ENCODE measurements at places on chromosomes 7 and 10.

DNA sequence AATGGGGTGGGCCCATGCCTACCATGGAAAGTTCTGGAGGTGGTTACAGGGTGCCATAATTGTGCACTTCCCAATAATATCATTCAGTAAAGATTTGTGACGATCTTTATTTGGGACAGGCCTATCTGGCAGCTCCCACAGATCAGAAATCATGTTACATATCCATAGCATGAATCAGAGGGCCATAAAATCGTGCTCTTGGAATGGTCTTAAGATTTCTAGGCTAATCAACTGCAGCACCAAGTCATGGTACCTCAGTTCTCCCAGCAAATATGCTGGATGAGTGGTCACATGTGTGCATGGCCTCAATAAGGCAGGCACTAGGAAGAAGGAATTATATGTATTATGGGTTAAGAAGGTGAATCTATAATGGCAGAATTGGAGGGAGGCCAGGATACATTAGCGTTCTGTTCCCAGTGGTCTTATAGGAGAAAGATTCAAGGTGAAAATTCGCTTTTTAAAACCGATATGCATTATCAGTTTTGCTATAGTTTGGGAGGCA lies 134.7 kb downstream of the NRP1 start:
- DNase-seq, result no peak

DNA sequence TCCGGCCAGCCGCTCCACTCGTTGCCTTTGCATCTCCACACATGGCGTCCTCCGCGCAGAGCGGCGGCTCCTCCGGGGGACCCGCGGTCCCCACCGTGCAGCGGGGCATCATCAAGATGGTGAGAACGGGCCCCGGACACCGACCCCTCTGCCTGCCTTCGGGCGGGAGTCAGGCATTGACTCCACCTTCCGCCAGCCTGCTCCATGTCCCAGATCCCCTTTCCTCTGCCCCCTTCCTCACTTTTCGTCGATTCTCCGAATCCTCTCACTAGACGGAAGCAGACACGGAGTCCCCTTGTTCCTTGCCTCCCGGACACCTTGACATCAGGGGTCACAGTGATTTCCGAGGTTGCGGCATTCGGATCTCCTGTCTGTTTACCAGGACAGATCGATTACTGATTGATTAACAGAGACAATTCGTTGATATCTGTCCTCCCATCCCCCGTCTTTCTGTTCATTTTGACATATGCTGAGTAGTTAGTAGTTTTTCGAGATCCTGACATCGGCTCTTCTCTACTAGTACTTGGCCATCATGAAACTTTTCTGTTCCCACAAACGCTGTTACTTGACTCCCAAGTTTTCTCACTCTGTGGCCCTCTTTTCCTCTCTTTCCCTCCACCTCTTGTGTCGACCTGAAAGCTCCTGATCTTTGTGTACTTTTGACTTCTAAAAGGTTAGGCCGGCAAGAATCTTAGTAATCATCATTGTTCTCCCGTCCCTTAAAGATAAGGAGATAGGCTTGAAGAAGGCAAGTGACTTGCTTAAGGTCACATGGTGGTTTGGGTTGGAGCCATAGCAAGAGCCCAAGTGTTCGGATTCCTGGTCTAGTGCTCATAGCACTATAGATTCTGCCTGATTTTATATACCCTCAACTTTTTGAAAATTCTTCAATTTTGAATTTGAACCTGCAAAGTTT lies 597 bp downstream of the SND1 start:
- DNase-seq, result no peak

- no peak for DNase-seq
Measured at GRCh38 chr7:119482209-119482608, 790.8 kb upstream of the KCND2 start.

DNA sequence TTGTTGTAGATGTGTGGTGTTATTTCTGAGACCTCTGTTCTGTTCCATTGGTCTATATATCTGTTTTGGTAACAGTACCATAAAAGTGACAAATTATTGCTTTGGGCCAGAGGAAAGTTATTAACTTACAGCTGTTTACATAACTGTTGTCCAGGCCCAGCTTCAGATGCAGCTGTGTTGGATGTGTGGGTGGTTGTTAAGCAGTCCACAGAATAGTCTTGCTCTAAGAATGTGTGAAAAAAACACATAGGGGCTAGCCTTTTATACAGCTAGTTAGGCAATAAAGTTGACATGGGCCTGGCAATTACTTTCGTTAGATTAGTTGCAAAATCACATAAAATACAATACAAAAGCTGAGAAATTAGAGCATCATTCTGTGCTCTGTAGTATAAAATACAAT lies 31.9 kb downstream of the DLD start:
- no peak for DNase-seq

DNA sequence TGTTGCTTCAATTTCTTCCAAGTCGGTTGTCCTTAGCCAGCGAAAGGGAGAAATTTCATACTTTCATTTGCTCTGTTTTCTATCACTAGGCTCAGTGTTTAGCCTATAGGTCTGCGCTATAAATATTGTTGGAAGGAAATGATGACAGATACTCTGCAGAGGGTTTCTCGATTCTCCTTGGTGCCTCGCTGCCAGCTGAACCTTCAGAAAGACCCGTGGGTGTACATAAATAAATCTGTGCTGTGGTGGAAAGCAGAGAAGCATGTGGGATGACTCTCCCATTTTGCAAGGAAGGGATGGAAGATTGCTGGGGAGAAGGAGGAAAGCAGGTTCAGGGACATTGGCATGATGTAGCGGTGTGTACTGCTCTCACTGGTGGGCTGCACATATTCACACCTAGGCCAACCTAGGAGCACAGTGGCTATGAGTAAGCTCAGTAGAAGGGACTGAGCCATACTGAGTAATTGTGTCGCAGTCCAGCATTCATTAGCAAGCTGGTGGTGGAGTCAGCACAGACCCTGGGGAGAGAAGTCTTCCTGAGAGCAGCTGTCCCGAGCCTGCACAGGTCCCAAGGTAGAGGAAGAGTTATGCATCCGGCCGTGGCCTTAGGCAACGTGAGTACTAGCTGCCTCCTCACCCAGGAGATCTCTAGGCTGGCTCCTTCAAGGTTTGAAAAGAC lies 50.5 kb downstream of the PNLIPRP3 start:
- no peak for DNase-seq

DNA sequence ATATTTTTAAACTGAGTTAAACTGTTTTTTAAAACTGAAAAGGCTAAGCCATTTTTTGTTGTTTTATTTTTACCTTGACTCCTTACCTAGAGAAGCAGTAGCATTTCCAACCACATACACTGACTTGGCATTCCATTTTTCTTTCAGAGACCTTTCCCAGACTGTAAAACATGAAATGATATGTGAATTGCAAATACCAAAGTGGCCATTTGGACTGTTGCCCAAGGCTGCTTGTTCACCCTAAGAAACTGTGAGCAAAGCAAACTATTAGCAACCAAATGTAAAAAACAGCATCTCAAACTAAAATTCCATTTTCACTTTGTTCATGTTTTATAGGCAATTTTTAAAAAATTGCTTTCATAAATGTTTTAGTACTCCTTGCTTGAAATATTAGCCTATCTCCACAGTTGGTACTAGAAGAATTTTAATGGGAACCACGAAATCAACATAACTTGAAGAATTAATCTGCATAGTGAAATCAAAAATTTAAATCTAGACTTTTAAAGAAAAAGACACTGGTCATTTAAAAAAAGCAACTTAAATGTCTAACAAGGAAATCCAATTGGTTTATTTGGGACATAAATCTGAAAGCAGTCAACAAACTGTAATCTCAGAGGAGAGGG lies 10.8 kb downstream of the UROS start:
- DNase-seq, result no peak

DNA sequence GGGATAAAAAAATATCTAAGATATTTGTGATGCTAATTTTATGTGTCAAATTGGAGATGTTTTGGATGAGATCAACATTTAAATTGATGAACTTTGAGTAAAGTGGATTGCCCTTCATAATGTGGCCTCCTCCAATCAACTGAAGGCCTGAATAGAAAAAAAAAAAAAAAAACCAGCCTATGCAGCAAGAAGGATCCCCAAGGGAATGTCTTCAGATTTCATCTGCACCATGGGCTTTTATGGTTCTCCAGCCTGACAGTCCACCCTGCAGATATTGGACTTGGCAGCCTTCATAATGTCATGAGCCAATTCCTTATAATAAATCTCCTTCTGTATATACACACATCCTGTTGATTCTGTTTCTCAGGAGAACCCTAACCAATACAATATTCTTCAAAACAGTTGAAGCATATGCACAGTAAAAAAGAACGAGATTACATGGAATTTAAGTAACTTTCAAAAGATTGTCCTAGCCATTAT lies 316.9 kb upstream of the PLXDC2 start:
- no peak for DNase-seq

DNA sequence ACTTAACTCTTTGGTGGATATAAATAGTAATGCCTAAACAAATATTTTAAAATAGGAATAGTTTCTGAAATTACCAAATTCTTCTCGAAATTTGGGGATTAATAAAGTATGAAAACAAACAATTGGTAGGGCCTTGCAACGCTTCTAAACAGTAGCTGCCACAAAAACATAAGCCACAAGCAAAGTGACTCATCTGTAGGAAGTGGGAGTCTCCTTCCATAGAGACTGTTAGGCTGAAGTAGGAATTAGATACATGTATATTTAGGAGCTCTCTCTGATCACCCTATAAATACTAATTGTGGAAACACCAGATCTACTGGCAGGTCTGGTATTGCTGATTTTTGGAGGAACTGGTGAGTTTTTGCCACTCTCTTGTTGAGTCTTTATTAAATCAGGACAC lies 5.7 kb upstream of the LMOD2 start:
- DNase-seq, result no peak

GRCh38 chr10:3757638-3758490 lies 27.1 kb downstream of the KLF6 start:
- DNase-seq, result no peak

GRCh38 chr7:2607923-2608904 lies 23.6 kb upstream of the TTYH3 start:
- DNase-seq, result no peak

DNA sequence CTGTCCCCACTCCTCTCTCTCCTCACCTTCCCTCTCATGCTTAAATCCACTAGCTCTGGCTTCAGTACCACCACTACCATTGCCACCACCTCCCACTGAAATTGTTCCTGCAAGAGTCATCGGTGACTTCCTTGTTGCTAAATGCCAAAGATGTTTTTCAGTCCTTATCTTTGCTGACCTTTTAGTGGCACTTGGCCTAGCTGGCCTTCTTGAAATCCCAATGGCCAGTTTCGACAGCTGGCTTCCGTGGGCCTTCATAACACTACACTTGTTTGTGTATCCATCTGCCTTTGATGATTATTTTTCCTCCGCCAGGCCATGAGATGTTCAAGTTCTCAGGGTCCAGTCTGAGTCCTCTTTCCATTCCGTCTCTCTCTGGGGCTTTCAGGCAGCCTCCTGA lies 118.2 kb upstream of the NANOS1 start:
- DNase-seq, result no peak

DNA sequence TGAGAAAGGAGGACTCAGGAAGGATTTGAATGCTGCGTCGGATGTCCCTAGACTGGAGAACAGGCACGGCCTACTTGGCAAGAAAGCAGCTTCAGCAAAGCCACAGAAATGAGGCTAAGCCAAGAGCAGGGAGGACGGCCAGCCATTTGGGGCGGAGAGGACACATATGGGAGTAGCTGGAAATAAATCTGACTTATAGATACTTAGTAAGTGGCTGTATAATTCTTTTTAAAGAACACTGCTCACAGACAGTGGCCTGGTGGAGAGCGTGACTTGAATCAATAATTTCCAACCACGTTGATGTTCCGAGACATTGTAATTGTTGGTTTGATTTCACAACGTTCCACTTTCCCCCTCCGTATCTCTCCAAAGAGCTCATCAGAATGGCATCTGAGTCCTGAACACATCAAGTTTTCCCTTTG lies 67.7 kb upstream of the JCAD start:
- DNase-seq, result no peak

DNA sequence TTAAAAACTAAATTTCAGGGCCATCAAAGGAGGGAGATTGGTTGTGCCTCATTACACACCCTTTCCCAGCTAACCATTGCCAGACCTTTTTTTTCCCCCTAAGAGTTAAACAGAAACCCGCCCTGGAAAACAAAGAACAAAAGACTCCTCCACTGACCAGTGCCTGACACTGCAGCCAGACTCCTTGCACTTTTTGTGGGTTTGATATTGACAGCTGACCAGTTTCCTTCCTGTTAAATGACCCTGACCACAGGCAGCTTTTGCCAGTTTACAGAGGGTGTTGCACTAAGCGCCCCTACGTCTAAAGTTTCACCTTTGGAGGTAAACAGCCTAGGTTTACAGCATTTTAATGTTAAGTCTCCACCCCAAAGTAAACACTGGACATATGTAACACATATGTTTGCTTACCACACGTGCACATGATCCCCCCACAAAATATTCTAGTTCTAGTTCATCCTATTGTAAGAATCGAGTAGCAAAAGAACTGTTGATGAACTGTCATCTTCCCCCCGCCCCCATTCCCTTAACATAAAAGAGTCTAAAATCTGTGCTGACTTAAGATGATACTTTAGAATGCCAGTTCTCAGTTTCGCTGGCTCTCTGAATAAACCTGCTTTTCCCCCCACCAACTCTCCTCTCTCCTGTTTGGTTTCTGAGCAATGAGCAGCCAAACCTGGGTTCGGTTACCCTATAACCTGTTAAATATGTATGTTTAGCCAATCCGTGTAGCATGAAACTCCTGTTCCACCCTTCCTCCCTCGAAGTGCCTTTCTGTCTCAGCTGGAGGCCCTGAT lies 38.0 kb downstream of the FOXI2 start:
- no peak for DNase-seq

DNA sequence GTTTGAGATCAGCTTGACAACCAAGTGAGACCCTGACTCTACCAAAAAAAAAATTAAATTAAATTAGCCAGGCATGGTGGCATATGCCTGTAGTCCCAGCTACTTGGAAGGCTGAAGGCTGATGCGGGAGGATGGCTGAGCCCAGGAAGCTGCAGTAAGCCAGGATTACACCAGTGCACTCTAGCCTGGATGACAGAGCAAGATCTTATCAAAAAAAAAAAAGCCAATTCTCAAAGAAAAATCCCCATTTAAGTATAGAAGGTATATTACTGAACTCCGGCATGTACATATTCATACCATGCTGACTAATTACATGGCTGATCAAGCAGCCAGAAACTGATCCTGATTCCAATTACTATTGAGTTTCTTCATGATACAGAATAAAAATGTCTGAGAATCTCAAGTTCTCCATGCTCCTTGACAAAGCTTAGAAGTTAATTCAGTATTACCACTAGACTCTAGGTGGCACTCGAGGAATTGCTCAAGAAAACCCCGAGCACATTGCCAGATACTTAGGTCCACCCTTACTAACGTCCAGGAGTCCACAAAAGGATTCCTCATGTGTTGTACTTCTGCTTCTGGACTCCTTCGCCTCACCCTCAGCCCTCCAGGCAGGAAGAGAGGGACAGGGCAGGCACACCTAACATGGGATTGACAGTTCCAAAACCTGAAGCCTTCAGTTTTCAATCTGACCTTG lies 148.9 kb downstream of the PARD3 start:
- peak; percentile 10 for DNase-seq

GRCh38 chr10:33476757-33477273 lies 142.3 kb upstream of the NRP1 start:
- DNase-seq, result no peak

Data from GOT3 (cell line).